ENCODE measurements at places on chromosomes 3 and 15. TPM values are rescaled to one million over a fixed set of nuclear protein-coding genes. Genes with fewer than 3 reads are reported as not detected.

IGF2BP2 gene
- total RNA-seq = 60.4 TPM

ROBO1 gene
- total RNA-seq = 1.8 TPM

LDHAL6B gene
- total RNA-seq = not detected

THRB gene
- under 0.01 TPM for total RNA-seq

SLC35G2 gene
- total RNA-seq = 16.8 TPM

HRH1 gene
- 11.9 TPM for total RNA-seq

DUOXA1 gene
- not detected for total RNA-seq

BSN gene
- total RNA-seq = under 0.01 TPM

ZNF80 gene
- not detected for total RNA-seq

CEP97 gene
- 5.2 TPM for total RNA-seq

DET1 gene
- 2.5 TPM for total RNA-seq

DLL4 gene
- 116 TPM for total RNA-seq

HTR3E gene
- total RNA-seq = not detected

LXN gene
- 50.6 TPM for total RNA-seq

CCR8 gene
- not detected for total RNA-seq

GPR27 gene
- total RNA-seq = not detected

CTXN2 gene
- not detected for total RNA-seq

WDR49 gene
- total RNA-seq = 0.65 TPM

GUCA1C gene
- not detected for total RNA-seq

FANCD2 gene
- total RNA-seq = 19.7 TPM

MYZAP gene
- 53.4 TPM for total RNA-seq

RAP2B gene
- 22.7 TPM for total RNA-seq

USF3 gene
- total RNA-seq = 7.1 TPM

PPARG gene
- 101 TPM for total RNA-seq

GLDN gene
- not detected for total RNA-seq

KLF15 gene
- total RNA-seq = 0.49 TPM

MYH15 gene
- total RNA-seq = under 0.01 TPM

PLS1 gene
- 1.8 TPM for total RNA-seq

SNTN gene
- not detected for total RNA-seq

CLSTN2 gene
- 1.5 TPM for total RNA-seq

SMCO1 gene
- not detected for total RNA-seq

TRIM59 gene
- total RNA-seq = 20.1 TPM

IL20RB gene
- total RNA-seq = 0.16 TPM

SKOR1 gene
- under 0.01 TPM for total RNA-seq

DENND4A gene
- 15.7 TPM for total RNA-seq

SNX33 gene
- total RNA-seq = 6.6 TPM

GRIP2 gene
- total RNA-seq = not detected

KPNA4 gene
- 37.7 TPM for total RNA-seq

MCTP2 gene
- 13.4 TPM for total RNA-seq

SH2D7 gene
- not detected for total RNA-seq

ACOX2 gene
- total RNA-seq = 4.9 TPM

CPNE9 gene
- not detected for total RNA-seq

RCCD1 gene
- total RNA-seq = 8.6 TPM

SCN11A gene
- total RNA-seq = 0.06 TPM

PAK6 gene
- not detected for total RNA-seq
